ENCODE measurements at places on chromosomes 12 and 14.

GRCh38 chr12:132194556-132194955, 50.3 kb downstream of the NOC4L start:
- DNase-seq, result no peak

DNA sequence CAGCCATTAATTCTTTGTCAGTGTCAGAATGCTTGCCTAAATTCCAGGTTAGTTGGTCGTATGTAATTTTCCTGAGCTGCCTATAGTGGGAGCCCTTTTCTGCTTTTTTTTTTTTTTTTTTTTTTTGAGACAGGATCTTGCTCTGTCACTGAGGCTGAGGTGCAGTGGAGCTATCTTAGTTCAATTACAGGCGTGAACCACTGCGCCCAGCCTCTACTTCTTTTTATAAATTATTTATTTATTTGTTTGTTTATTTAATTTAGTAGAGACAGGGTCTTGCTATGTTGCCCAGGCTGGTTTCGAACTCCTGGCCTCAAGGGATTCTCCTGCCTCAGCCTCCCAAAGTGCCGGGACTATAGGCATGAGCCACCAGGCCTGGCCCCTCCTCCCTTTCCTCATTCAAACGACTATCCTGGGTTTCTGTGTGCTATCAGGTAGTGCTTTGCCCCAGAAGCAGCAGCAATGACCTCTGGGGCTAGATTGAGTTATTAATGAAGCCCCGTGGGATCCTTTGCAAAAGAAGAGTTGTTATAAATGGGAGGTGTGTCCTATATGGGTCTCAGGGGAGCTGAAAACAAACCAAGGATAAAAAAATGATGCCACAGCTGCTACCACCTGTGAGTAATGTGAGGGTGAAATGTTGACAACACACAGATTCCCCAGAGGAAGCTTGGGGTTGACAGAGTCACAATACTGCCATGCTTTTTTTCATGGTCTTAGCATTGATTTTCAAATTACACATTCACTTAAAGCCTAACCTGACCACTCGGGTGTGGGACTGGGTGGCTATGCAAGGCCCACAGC, 34.6 kb upstream of the NFKBIA start:
- DNase-seq, result peak; percentile 17

- no peak for DNase-seq
These were observed 10.4 kb upstream of the SAMD4A start for GRCh38 chr14:54556535-54556934.

DNA sequence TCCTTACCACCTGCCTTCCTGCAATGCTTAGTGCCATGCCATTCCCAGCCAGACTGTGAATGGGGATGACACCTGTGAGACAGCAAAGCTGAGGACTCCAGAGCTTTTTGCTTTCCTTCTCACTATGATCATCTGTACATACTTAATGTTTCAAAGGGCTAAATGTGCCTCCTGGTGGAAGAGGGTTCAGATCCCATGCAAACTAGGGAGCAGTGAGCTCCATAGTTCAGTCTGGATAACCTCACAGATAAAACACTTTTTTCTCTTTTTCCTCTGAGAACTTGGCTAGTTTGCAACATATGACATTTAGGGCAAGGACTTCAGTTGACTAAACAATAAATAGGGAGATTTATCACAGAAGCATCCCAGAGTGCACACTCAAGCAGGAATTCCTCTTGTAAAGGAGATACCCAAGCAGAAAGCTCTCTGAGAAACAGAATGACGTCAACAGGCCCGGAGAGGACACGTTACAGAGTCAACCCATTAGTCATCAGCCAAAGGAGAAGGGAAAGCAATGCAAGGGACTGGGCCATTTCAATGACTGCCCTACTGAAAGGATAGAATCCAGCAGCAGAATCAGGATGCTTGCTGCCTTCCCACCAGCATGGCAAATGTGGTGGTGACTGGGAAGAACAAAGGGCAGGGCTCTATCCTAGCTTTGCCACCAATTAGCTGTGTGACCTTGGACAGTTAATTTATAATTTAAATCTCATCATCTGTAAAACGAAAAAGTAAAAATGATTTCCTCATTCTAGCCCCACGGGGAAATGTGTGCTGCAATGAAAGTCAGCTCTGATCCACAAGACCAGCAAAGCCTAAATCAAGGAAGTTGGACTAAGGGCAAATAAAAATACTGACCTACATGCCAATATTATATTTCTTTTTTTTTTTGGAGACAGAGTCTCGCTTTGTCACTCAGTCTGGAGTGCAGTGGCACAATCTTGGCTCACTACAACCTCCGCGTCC, 80.8 kb upstream of the ACTN1 start:
- peak; percentile 99 for DNase-seq

DNA sequence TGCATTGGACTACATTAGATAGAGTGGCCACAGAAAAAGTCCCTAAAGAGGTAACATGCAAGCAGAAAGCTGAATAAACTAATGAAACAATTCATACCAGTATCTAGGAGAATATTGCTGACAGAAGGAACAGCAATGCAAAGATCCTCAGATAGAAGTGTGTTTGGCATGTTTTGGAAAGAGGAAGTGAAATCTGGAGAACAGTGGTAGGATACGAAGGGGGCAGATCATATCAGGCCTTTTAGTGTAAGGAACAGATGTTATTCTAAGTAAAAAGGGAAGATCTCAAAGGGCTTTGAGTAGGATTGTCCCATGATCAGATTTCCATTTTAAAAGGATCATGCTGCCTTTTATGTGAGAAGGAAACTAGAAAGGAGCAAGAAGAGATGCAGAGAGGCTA, 342.9 kb downstream of the PAWR start:
- DNase-seq, result no peak

DNA sequence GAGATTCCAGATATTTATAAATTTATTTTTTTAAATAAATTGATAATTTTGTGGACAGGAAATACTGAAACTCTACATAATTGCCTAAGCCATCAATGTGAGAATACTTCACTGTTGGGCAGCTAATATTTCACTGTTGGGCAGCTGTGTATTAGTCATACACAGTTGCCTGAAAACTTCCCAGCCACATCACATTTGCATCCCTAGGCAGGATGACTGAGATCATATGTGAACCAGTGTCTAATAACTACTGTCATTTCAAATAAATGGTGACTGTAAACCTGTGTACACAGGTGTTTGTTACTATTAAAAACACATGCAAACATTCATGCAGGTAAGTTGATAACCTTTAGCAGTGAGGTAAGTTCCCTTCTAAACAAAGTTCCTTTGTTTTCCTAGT, 43.9 kb downstream of the TMTC3 start:
- peak; percentile 82 for DNase-seq

DNA sequence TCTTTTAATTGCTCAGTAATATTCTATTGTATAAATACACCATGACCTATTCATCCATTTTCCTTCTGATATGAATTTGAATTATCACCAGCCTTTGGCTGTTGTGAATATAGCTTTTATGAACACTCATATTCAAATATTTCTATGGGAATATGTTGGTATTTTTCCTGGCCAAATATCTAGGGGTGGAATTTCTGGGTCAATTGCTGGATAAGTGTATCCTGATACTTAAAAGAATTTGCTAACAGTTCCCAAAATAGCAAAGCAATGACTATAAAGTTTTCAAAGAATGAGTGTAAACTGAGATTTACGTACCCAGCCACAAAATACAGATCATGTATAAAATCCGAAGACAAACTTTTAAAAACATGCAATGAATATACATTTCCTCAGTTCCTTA, 148.7 kb upstream of the CLEC14A start:
- DNase-seq, result peak; percentile 28

- peak; percentile 0 for DNase-seq
These were observed 129.1 kb downstream of the PTPRB start for GRCh38 chr12:70508178-70508577.

DNA sequence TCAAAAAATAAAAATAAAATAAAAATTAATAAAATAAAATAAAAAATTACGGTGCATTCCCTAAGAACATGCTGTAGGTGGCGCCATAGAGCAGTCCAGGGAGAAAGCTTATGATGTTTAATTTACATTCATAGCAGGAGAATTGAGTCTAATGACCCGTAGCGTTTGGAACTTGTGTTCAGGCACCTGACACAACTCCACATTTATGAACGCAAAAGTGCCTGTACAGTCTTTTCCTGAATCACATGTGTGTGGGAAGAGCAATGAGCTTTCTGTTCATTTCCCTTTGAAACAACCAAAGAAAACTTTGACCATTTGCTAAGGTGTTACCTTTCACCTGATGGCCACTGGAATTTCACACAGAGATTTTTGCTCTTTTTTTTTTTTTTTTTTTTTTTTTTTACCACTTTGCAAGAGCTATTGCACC, 60.6 kb upstream of the KCNA1 start:
- DNase-seq, result peak; percentile 60

- DNase-seq, result peak; percentile 88
These were observed 16.1 kb upstream of the KRT80 start for GRCh38 chr12:52207895-52208294.

GRCh38 chr14:88908216-88908615, 83.8 kb downstream of the TTC8 start:
- no peak for DNase-seq

DNA sequence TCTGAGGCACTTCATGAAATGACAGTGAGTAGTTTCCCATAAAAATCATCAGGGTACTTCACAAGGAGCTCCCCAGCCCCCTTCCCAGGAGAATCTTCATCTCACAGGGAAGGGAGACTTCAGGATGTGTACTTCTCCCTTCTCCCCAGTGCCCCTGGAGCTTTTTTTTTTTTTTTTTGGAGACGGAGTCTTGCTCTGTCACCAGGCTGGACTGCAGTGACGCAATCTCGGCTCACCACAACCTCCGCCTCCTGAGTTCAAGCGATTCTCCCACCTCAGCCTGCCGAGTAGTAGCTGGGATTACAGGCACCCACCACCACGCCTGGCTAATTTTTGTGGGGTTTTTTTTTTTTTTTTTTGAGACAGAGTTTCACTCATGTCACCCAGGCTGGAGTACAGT, 10.4 kb downstream of the ITPK1 start:
- peak; percentile 83 for DNase-seq

DNA sequence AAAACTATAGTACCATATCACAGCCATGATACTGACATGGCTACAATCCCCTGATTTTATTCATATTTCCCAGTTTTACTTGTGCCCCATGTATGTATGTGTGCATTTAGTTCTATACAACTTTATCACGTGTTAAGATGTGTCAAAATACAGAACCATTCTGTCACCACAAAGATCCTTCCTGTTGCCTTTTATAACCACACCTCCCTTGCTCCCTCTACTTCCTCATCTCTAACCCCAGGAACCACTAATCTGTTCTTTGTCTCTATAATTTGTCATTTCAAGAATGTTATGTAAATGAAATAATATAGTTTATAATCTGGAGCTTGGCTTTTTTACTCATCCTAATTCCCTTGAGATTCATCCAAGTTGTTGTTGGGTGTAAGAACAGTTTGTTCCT, 358.4 kb downstream of the DPF3 start:
- no peak for DNase-seq

- DNase-seq, result no peak
These were observed 5.3 kb upstream of the RAB35 start for GRCh38 chr12:120121766-120122293.

GRCh38 chr14:105132921-105133654, 35.5 kb downstream of the JAG2 start:
- DNase-seq, result no peak

GRCh38 chr12:124464062-124464461, 103.3 kb downstream of the NCOR2 start:
- no peak for DNase-seq

DNA sequence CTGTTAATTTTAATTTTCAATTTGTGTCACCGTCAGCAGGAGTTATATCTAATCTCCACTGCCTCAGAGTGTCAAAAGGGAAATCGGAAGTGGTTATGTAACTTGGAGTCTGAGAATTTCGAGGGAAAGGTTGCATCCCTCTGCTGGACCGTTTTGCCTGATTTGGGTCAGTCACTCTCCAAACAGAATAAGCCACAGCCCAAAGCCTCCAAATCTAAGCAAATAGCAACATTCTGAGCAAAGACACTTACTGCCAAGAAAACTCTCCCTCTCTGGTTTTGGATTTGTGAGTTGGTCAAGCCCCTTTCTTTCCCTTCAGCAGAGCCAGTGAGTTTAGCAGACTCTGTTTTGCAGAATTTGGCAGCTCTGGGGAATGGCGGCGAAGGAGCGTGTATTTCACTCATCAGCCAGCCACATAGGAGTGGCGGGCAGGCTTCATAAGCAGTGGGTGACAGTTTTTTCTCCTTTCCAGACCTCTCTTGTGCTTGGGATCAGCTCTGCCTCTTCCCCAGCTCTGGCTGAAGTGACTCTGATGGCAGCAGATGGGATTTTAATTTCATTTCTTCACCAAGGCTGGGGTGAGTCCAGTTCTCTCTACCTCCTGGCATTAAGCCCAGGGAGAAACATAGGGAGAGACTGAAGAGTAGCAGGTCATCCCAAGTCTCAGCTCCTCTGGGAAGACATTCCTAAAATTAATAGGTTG, 218.7 kb upstream of the NOS1 start:
- DNase-seq, result no peak

- DNase-seq, result no peak
These were observed 1865.6 kb upstream of the FLRT2 start for GRCh38 chr14:83664389-83664788.

Measured in fibroblast of mammary gland (primary cell).